ENCODE measurements at places on chromosomes 12 and 14.
A peak's percentile ranks its signal among the peaks of the same experiment; 100 is the strongest.

DNA sequence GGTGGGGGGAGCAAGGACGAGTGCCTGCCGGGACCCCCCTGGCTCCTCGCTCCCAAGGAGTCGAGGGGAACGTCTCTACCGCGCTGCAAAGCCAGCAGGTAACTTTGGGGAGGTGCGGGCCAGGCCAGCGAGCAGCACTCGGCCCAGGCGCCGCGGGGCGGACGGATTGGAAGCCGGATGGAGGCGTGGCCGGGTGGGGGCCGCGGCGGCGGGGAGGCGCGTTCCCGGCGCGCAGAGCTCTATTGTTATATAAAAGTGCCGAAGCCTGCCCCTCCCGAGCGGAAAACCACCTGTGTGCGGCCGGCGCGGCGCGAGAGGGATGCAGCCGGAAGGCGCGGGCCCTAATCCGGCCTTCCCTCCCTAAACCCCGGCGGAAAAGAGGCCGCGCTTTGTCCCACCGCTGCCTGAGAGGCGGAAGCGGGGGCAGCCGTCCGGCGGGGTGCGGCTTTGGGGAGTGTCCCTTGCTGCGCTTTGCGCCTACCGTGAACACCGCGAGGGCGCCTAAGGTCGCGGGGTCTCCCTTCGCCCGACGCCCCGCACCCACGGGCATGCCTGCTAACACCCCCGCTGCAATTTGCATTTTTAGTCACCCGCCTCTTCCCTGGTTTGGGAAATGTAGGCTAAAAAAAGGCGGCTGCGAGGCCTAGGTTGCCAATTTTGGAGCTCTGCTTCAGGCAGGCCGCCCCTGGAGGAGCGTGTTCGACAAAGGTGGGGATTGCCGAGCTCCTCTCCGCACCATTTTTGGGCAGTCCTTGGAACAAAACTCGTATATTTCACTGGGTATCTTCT is 1.7 kb upstream of the DUSP6 start:
- DNase-seq: peak; percentile 89

DNA sequence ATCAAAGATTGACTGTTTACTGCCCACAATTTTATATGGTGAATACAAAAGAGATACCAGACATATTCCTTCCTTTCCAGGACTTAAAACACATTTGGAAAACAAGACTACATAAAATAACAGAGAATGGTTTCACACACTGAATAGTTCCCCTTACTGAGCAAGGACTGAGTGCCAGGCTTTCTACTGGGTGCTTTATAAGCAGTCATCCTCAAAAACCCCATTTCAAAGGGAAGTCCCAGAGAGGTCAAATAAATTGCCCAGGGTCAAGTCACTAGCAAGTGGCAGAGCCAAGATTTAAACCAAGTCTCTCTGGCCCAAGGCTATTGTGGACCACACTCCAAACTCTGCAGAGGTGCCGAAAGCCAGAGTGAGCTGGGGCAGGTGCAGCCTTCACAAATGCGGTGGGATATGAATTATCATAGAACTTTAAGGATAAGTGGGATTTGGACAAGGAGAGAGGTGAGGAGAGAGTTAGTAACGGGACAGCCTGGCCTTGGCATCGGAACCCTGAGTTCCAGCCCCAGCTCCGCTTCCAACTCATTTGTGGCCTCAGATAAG is 9.1 kb upstream of the RPAP3 start:
- no peak for DNase-seq

DNA sequence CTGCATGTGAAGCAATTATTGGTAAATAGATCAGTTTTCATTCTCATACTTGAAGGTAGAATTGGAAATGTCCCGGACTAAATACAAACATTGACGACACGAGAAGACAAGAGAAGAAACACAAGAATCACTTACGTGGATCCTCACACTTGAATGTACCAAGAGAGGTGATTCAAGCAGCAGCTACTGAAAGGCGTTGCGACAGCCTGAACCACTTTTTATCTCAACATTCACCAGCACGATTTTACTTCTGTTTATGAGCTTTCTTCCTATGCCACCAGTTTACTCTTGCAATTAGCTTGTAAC is 3.6 kb upstream of the FZD10 start:
- DNase-seq: no peak

DNA sequence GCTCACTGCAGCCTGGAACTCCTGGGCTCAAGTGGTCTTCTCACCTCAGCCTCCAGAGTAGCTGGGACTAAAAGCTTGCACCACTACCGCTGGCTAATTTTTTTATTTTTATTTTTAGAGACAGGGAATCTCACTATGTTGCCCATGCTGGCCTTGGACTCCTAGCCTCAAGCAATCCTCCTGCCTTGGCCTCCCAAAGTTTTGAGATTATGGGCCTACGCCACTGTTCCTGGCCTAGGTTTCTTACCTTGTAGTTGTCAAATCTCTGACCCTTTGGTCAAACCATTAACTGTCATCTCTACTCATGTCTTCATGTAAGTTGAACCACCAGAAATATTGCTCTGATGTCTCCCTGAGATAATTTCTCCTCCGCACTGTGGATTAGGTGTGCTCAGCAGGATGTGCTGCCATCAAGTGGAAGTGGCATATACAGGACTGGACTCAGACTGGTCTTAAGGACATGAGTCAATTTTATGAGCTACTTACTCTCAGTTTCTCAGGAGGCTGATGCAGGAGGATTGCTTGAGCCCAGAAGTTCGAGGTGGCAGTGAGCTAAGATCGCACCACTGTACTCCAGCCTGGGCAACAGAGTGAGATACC is 28.5 kb downstream of the ACTR6 start:
- DNase-seq: no peak

- no peak for DNase-seq
These were observed 39.4 kb upstream of the BICDL1 start for GRCh38 chr12:119949594-119949993.

GRCh38 chr14:92531106-92531873 is 17.7 kb downstream of the RIN3 start:
- no peak for DNase-seq

DNA sequence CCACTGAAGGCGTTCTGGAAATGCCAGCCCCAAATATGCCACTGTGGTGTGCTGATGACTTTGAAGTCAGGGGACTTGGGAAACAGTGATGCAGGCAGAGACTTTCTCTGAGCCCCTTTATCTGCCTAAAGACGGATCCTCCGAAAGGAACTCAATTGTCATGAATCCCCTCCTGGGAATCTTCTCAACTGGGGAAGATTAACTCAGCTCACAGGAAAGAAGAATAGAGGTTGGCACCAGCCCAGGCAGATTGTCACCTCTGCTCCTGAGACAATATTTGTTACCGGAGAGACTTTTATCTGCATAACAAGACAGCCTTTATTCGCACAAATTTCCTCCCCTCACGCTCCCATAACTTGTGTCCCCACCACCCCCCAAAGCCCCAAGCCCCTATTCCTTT is 414.4 kb downstream of the FUT8 start:
- DNase-seq: no peak

- no peak for DNase-seq
These were observed 83.3 kb downstream of the PLEKHG7 start for GRCh38 chr12:92786045-92786444.

- DNase-seq: no peak
These were observed 48.5 kb upstream of the CPM start for GRCh38 chr12:68981516-68981915.

Measured in activated naive CD4-positive, alpha-beta T cell treated with anti-CD3 and anti-CD28 coated beads, Interleukin-2, amount 50 U/mL, for 72 hours (primary cell).